ENCODE measurements at places on chromosomes 5 and 9.

DNA sequence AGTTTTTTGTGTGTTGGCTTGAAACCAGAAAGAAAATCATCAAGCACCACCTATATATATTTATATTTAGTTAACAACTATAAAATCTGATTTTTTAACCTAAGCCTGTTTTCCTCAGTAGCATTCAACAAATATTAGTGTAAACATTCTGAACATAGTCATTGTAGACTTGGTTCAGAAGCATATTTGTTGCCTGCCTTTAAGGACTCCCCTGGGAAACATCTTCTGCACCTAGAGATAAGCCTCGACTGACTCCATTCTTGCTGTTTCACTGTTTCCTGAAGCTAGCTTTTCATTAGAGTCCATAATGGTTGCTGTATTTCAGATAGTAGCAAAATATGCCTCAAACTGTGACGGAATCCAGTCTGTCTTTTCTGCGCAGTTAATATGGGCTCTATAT lies 123.5 kb downstream of the TRIO start:
- no peak for DNase-seq

GRCh38 chr9:115443890-115444289 lies 325.9 kb upstream of the TNC start:
- DNase-seq = no peak

- no peak for DNase-seq
Observed at GRCh38 chr9:34049630-34050384, 1.1 kb upstream of the UBAP2 start.

DNA sequence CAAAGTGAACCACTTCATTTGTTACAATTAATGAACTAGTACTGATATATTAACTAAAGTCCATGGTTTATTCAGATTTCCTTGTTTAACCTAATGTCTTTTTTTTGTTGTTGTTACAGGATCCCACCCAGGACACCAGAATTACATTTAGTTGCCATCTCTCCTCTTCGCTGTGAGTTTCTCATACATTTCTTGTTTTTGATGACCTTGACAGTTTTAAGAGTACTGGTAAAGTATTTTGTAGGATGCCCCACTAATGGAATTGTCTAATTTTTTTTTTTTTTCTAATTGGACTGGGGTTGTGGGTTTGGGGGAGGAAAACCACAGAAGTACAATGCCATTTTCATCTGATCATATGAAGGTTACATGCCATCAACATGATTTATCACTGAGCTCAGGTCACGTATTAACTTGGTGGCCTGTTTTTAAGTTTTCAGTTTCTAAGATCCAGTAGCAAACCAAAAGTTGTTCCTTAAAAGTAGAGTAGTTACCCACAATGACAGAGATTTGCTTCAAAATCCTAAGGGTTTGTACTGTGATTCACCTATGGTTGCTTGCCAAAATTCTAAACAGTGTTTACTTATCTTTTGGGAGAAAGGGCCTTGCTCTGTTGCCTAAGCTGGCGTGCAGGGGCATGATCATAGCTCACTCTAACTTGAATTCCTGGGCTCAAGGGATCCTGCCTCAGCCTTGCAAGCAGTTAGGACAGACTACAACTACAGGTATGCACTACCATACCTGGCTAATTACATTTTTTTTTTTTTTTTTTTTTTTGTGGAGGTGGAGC lies 4.5 kb upstream of the OTULIN start:
- DNase-seq = no peak

DNA sequence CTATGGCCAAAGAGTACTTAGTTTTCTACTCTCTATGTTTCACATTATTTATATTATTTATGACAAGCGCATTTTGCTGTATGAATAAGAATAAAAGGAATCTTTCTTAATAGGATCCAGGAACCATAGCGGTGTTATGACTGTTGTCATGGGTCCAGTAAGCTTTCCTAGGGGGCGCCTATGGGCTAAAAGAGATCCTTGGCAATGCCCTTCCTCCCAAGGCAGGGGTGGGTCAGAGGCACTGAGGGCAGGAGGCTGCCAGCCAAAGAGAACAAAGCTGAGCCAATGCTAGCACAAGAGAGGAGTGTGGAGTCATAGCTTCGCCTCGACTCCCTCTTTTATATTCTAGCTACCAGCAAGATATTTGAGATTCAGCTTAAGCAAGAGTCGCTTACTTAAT lies 98.4 kb upstream of the GNAQ start:
- no peak for DNase-seq

DNA sequence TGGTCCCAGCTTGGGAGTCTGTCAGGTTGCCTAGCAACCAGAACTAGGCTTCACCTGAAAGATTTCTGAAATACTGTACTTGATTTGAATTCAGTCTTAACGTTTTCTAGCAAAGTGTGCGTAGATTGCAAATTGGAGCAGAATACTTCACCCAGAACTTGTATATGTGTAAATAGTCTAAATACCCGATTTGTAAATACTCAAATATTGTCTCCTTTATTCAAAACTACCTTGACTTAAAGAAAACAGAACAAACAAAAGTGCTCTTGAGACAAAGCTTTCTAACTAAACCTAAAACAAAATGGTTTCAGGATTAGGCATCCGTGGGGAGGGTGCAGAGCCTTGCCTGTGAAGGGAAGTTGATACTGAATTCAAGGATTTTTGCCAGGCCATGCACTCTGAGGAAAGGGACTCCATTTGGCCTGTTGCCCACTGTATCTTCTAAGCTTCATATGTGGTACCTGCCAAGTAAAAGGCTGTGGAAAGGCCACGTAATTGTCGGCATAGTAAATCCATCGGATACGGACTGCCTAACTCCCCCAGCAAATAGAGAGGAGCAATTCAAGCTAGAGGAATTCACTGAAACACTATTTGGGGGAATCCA lies 744 bp upstream of the HMGCS1 start:
- no peak for DNase-seq

GRCh38 chr9:84140535-84141101 lies 160.0 kb downstream of the RMI1 start:
- peak; percentile 2 for DNase-seq

DNA sequence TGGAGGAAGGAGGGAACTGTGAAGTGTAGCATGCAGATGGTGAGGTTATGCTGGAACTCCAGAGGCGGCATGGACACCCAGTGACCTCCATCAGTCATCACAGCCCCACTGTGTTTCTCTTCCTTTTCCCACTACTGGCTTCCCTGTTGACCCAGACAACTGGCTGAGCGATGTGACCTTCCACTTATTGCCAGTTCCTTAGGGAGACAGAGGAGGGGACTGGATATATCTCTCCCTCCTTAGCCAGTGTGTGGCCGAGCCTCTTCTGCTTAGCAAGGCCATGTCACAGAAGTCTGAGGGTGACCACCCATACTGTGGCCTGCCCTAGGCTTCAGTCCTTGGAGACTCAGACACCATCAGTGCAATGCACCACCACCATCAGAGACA lies 3.0 kb upstream of the PHYKPL start:
- DNase-seq = no peak

- DNase-seq = no peak
Observed at GRCh38 chr5:1546556-1546955, 22.8 kb upstream of the LPCAT1 start.

- no peak for DNase-seq
Observed at GRCh38 chr5:52132053-52132452, 655.7 kb upstream of the ITGA1 start.

- DNase-seq = no peak
Observed at GRCh38 chr9:84499969-84500582, 159.5 kb upstream of the SLC28A3 start.

- no peak for DNase-seq
Observed at GRCh38 chr5:134590992-134591659, 41.5 kb downstream of the SAR1B start.

DNA sequence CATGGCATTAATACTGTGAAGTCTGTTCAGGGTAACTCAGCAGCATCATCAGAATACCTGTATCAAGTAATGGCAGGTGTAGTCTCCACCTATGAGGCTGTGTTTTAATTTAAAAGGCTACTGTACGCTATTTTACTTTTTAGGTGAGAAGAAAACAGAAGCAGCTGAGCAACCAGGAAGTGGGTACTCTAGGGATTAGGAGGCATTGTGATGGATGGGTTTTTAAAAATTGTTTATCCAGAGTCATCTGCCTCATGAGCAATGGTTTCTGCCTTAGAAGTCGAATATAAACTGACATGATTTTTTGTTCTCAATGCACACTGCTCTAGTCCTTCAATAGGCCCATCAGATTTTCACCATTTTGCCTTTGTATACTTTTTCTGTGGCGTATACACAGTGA lies 42.6 kb downstream of the PSIP1 start:
- no peak for DNase-seq

DNA sequence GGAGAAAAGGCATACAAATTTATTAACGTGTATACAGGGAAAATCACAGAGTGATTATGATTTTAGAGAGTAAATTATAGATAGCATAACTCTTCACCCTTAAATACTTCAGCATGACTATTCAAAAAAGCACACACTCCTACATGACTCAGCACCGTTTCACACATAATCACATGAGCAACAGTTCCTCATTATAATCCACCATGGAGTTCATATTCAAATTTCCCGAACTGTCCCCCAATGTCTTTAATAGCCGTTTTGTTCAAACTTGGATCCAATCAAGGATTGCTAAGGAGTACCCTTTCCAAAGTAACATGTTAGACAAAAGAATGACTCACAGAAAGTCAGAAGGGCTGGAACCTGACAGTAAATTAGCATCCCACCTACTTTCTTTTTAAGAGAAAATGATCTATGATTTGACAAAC lies 32.1 kb downstream of the RAPGEF1 start:
- DNase-seq = peak; percentile 24

DNA sequence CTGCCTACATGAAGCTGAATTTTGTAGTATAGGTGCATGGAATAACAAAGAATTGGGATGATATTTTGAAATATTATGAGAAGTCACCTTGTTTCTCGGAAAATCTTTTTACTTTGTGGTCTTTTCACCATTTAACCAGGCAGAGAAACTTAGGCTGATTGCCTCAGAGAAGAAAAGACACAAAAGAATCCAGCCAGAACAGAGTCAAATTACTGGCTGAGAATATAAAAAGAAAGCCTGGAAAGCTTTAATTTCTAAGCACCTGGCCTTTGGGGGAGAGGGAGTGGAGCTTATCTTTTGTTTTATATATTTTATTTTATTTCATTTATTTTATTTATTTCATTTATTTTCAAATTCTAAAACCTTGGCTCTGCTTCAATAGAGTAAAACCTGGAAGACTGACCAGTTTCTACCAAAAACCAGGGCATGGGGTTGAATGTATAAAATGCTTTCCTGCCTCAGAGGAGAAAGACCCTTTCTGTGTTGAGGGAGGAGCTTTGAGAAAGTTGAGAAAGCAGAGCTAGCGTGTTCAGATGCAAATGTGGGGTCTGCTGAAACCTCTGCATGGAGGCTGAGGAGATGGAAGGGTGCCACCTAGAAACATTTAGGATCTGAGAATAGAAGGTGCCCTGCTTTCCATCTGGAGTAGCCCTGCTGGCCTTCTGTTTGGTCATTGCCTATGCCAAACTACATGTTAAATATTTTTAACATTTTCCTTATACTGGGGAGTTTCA lies 81.6 kb downstream of the NREP start:
- no peak for DNase-seq

DNA sequence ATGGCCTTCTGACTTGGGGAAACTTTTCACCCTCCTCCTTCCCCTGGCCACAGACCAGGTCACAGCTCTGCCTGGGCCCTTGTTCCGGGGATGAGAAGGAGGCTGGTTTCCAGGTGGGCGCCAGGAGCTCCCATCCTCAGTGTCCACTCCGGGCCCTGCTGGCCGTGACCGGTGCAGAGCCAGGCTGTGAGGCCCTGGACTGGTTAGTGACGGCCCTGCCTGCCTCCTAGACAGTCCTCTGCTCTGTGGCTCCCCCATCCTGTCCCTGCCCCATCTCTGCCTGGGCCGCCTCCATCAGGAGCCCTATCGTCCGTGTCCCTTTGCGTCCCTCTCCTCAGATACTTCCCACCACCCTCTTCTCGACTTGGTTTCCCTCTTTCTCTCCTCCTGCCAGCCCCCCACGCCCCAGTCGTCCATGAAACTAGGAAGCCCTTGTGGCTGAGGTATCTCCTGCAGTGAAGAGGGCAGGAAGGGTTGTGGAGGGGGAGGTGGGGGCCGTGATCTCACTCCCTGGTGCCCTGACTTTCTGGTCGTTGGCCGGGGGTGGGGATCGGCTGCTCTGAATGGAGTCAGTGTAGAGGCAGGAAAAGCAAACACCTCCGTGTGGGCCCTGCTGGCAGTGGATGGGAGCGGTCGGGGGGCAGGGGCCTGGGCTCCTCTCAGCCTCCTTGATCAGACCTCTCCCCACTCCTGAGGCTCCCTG lies 15.4 kb upstream of the CERCAM start:
- no peak for DNase-seq

GRCh38 chr5:91022518-91022917 lies 360.6 kb downstream of the ARRDC3 start:
- no peak for DNase-seq

- DNase-seq = no peak
Observed at GRCh38 chr9:981491-981898, 5.0 kb downstream of the DMRT3 start.

DNA sequence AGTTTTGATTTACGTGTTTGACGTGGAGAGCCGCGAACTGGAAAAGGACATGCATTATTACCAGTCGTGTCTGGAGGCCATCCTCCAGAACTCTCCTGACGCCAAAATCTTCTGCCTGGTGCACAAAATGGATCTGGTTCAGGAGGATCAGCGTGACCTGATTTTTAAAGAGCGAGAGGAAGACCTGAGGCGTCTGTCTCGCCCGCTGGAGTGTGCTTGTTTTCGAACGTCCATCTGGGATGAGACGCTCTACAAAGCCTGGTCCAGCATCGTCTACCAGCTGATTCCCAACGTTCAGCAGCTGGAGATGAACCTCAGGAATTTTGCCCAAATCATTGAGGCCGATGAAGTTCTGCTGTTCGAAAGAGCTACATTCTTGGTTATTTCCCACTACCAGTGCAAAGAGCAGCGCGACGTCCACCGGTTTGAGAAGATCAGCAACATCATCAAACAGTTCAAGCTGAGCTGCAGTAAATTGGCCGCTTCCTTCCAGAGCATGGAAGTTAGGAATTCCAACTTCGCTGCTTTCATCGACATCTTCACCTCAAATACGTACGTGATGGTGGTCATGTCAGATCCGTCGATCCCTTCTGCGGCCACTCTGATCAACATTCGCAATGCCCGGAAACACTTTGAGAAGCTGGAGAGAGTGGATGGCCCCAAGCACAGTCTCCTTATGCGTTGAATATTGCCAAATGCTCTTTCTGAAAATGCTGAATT lies 850 bp downstream of the RRAGA start:
- DNase-seq = no peak

GRCh38 chr9:95055851-95056551 lies 261.5 kb downstream of the FANCC start:
- no peak for DNase-seq

DNA sequence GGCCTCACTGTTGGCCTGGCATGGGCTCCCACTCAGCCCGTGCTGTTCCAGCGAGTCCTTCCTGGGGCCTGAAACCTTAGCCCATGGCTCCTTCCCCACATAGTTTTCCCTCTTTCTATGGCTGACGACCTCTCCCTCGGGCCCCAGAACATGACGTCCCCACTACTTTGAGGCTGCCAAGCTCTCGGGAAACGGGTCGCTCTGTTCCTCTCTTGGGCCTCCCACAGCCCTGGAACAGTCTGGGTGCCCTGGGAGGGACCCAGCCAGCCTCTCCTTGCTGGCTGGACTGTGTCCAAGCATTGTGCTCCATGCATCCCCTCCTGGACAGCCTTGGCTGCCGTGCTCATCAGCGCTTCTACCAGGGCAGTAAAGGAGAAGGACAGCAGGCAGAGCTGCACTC lies 118.3 kb downstream of the SYK start:
- DNase-seq = no peak

- no peak for DNase-seq
Observed at GRCh38 chr5:88254320-88254719, 14.3 kb downstream of the TMEM161B start.

- no peak for DNase-seq
Observed at GRCh38 chr5:179120951-179121666, 60.9 kb downstream of the ZNF354C start.

All from CD4-positive, alpha-beta T cell treated with Interleukin-2 at 100 ng/mL for 4 hours (primary cell).